ENCODE measurements at places on chromosomes 16 and 17.

DNA sequence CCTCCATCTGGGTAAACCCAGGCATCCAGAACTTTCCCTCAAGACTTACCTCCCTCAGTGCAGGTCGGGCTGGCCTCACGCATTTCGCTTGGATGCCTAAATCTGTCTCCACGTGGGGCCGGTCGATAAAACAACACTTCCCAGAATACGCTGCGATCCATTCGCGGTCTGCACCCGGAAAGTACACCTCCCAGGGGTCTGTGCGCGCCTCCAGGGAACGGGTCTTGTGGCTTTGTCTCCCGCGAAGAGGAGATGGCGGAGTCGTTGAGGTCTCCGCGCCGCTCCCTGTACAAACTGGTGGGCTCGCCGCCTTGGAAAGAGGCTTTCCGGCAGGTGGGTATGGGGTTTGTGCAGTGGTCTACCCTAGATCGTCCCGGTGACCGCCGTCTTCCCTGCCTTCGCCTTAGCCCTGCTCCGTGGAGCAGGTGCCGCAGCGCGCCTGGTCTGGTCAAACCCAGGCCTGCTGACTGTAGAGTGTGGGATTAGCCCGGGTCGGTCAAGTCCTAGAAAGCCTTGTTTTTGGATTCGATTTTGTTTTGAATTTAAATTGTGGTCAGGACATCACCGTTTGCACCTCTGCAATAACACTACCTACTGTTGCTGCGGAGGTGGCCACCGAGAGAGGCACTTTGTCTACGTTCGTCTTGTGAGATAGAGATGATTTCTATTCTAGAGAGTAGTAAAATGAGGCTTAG is at the start of gene RPAIN:
Gene RPAIN (plus strand): TSS at position 224 of the 695 bp plus-strand sequence. CDS start 29 bp downstream, at position 253.
- H3K4me3 ChIP-seq = peak within 1 kb of the TSS; percentile 100
- peak within 1 kb of the TSS; percentile 100 for H3K27ac ChIP-seq
- H3K36me3 ChIP-seq = peaks cover 63% of the 10 kb centered on the region
- H3K4me1 ChIP-seq = peaks cover 33% of the 10 kb centered on the region
- peak; percentile 96 for DNase-seq

GRCh38 chr16:21001262-21001661 is 100.7 kb downstream of the LYRM1 start:
- peaks cover 13% of the 10 kb centered on the region for H3K27me3 ChIP-seq
- H3K4me1 ChIP-seq = no peaks in the 10 kb centered on the region
- DNase-seq = peak; percentile 75
- H3K4me3 ChIP-seq = no peak overlapping the region

DNA sequence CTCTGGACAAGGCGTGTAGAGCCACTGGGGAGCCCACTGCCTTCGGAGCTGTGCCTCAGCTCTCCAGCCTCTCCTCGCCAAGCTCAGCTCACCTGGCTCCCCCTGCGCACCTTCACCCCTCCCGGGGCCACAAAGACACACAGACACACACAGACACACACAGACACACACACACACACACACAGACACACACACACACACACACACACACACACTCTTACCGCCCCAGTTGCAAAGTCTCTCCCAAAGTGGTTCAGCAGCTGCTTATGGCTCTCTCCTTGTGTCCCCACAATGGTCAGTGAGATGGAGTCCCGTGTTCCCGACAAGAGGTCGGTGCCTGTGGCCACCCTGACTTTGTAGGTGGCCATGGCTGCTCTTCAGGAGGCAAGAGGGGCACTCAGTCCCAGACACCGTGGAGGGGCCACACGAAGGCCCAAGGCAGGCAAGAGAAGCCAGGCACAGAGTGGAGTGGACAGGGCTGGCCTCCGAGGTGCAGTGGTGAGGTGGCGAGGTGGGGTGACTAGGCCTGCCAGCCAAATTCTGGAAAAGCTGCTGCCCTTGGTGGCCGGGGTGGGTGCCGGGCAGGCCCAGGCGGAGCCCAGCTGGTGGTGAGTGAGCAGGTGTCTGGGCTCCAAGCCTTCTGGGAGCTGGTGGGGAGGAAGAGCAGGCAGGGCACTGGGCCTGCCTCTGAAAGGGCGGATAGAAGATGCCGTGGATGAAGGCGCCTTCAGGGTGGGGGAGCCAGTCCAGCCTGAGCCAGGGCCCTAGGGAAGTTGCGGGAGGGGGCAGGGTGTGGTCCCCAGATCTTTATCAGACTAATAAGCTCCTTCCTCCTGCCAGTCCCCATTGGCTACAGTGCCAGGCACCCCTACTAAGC is at the start of gene ALOX12B:
Gene ALOX12B (minus strand): TSS at position 642 of the 877 bp plus-strand sequence. CDS start 274 bp downstream, at position 368.
- DNase-seq = no peak
- H3K4me3 ChIP-seq = no peak within 1 kb of the TSS
- H3K4me1 ChIP-seq = no peaks in the 10 kb centered on the region
- H3K27ac ChIP-seq = no peak within 1 kb of the TSS

GRCh38 chr16:67255553-67256221 is 6.9 kb downstream of the SLC9A5 start:
- no peak for DNase-seq
- H3K27me3 ChIP-seq = peaks cover under 1% of the 10 kb centered on the region
- H3K4me3 ChIP-seq = no peak overlapping the region
- no peak overlapping the region for H3K27ac ChIP-seq

DNA sequence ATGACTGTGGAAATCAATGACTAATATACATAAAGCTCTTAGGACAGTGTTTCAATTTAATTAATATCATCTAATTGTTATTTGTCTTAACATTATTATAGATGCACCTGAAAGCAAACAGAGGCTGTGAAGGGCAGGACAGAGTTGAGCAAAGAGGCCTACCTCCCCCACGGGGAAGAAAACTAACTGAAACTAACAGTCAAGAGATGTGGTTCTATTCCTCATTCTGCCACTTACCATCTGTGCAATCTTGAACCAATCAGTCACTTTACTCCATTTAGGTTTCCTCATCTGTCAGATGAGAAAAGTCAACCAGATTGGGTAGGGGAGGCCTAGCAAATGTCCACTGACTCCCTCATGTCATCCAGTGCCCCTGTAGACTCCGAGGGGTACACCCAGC is 59.1 kb downstream of the C17orf67 start:
- H3K27ac ChIP-seq = no peak overlapping the region
- no peak overlapping the region for H3K4me3 ChIP-seq
- no peak for DNase-seq

DNA sequence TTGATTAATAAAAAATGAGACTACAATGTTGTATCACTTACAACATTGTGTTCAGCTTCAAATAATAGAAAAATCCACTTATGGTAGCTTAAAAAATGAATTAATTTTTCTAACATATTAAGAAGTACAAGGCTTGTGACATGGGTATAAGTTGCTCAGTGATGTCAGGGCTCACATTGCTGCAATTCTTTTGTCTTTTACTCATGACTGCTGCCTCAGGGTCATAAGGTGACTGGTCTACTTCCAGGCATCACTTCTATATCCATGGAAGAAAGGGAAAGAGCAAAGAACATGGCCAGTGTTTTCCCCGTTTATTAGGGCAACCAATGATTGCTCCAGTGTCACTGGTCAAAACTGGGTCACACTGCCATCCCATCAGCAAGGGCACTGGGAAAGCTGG is 295.3 kb downstream of the MAP2K4 start:
- H3K27ac ChIP-seq = no peak overlapping the region
- no peaks in the 10 kb centered on the region for H3K27me3 ChIP-seq
- no peak for DNase-seq
- no peaks in the 10 kb centered on the region for H3K36me3 ChIP-seq

DNA sequence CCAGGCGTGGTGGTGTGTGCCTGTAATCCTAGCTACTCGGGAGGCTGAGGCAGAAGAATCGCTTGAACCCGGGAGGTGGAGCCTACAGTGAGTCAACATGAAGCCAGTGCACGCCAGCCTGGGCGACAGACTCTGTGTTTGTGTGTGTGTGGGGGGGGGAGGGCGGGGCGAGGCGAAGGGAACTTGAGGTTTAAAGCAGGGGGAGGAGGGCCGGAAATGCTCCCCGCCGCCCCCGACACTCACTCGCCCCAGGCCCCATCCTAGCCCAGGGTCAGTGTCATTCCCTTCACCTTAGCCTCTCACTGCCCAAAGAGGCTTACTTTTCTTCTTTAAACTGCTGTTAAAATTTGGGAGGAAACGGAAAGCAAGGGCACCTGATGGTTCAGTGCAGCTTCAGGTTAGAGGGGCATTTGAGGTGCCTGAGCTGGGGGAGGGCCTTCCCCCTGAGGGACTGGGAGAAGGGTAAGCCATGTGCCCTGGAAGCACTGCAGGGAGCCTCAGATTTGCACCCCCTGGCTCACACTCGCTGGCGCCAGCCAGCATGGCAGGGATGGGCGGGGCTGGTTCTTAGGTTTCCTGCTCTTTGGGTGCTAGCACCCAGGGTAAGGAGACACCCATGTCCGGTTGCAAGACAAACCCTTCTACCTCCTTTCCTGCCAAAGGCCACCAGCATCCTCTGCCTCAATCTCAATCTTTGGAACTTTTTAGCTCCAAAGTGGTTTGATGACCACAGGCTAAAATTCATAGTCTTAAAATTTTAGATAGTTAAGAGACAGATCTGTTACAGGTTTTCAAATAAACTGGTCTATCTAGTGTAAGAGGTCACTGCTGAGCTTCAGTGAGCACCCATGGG is 2.2 kb upstream of the LIMD2 start:
- peak; percentile 92 for DNase-seq
- H3K4me1 ChIP-seq = peaks cover 58% of the 10 kb centered on the region
- no peaks in the 10 kb centered on the region for H3K27me3 ChIP-seq
- H3K4me3 ChIP-seq = peak overlapping the region; percentile 92

GRCh38 chr17:79933863-79934652 is 94.8 kb upstream of the CBX4 start:
- H3K36me3 ChIP-seq = no peaks in the 10 kb centered on the region
- peaks cover 28% of the 10 kb centered on the region for H3K27me3 ChIP-seq
- DNase-seq = no peak

GRCh38 chr16:21985524-21985923 is 15.4 kb downstream of the PDZD9 start:
- peaks cover 6% of the 10 kb centered on the region for H3K4me1 ChIP-seq
- H3K36me3 ChIP-seq = peaks cover 44% of the 10 kb centered on the region
- H3K27ac ChIP-seq = no peak overlapping the region
- DNase-seq = no peak
- H3K4me3 ChIP-seq = no peak overlapping the region
- H3K27me3 ChIP-seq = no peaks in the 10 kb centered on the region

- H3K36me3 ChIP-seq = no peaks in the 10 kb centered on the region
- H3K27ac ChIP-seq = no peak overlapping the region
- no peak for DNase-seq
- no peaks in the 10 kb centered on the region for H3K4me1 ChIP-seq
- H3K4me3 ChIP-seq = no peak overlapping the region
Observed at GRCh38 chr16:21336231-21336630, 58.1 kb upstream of the CRYM start.

DNA sequence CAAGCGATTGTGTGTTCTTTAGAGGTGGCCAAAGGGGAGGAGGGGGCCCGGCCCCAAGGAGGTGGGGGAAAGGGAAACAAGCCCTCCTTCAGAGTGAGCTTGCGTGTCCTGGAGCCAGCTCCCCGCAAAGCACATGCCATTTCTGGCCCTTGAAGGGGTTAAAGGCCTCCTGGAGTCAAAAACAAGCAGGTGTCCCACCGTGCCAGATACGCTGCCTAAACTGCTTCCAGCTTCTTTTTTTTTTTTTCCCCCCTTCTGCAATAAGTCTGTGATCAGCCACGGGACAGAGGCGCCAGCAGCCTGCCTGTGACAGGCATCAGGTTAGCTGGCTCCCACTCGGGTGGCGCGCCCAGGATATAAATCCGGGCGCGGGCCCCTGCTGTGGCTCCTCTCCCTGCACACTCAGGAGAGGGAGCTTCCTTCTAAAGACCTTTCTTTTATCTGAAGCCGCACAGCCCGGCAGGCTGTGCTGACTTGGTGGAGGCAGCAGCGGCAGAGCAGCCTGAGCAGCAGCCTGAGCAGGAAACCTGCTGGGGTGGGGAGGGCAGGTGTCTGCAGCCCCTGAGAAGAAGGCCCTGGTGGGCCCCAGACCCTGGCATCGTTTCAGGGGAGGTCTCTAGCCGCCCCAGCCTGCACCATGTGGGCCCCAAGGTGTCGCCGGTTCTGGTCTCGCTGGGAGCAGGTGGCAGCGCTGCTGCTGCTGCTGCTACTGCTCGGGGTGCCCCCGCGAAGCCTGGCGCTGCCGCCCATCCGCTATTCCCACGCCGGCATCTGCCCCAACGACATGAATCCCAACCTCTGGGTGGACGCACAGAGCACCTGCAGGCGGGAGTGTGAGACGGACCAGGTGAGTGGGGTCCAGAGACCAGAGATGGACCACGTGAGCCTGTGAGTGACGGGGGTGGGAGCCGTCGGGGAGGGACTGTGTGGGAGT is at the start of gene WFIKKN2:
Gene WFIKKN2 (plus strand): TSS at position 286 of the 934 bp plus-strand sequence. CDS start 352 bp downstream, at position 638.
- H3K27me3 ChIP-seq = peaks cover 4% of the 10 kb centered on the region
- no peak for DNase-seq
- no peaks in the 10 kb centered on the region for H3K36me3 ChIP-seq
- no peaks in the 10 kb centered on the region for H3K4me1 ChIP-seq
- no peak within 1 kb of the TSS for H3K27ac ChIP-seq

- H3K27ac ChIP-seq = no peak overlapping the region
- no peak for DNase-seq
- H3K4me1 ChIP-seq = no peaks in the 10 kb centered on the region
- no peaks in the 10 kb centered on the region for H3K36me3 ChIP-seq
- H3K4me3 ChIP-seq = no peak overlapping the region
Observed at GRCh38 chr17:32298298-32298697, 32.7 kb downstream of the RHBDL3 start.

DNA sequence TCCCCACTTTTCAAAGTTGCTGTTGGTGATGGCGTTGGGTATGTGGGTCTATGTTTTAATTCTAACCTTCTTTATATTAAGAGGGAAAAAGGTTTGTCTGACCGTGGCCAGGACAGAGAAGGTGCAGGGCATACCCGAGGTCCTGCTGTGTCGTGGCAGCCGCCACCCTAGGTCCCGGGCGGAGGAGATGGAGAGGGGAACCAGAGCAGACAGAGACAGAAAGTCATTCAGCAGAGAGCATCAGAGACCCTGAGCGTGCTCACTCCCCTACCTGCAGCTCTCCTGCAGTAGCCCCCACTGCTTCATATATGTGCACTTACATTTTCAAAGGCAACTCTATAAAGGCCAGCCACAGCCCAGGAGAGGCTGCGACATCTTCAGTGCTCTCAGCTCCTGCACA is 327.2 kb upstream of the TNRC6C start:
- peaks cover 15% of the 10 kb centered on the region for H3K4me1 ChIP-seq
- H3K27me3 ChIP-seq = peaks cover 16% of the 10 kb centered on the region
- H3K4me3 ChIP-seq = no peak overlapping the region
- H3K27ac ChIP-seq = no peak overlapping the region
- H3K36me3 ChIP-seq = peaks cover 3% of the 10 kb centered on the region
- DNase-seq = no peak

GRCh38 chr16:83356986-83357385 is 450.8 kb upstream of the HSBP1 start:
- H3K27me3 ChIP-seq = no peaks in the 10 kb centered on the region
- no peak overlapping the region for H3K27ac ChIP-seq
- H3K4me3 ChIP-seq = no peak overlapping the region
- no peak for DNase-seq
- H3K4me1 ChIP-seq = no peaks in the 10 kb centered on the region

DNA sequence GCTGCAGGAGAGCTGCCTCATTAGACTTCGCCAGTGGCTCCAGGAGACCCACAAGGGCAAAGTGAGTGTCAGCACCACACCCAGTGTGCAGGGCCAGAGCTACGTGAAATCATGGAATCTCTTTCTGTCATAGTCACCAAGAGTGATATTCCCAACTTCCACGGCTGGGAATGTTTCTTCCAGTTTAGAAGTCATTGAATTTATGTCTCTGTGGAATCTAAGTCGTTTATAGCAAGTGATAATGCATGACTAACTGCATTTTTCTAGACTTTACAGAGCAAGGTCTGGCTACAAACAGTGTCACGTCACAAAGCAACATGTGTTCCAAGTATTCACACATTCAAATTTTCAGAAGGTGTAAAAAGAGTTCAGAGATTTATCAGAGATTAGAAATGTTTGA is 55.5 kb downstream of the SEC14L1 start:
- no peaks in the 10 kb centered on the region for H3K27me3 ChIP-seq
- no peak overlapping the region for H3K27ac ChIP-seq
- DNase-seq = no peak
- H3K36me3 ChIP-seq = peaks cover 78% of the 10 kb centered on the region
- no peak overlapping the region for H3K4me3 ChIP-seq

All from activated CD4-positive, alpha-beta T cell treated with anti-CD3 and anti-CD28 coated beads, Interleukin-2, amount 10 ng/mL, durations not matched to agents 24 days and 14 days (primary cell).